ENCODE measurements at places on chromosomes 2 and 18. TPM values are rescaled to one million over a fixed set of nuclear protein-coding genes. Genes with fewer than 3 reads are reported as not detected.

Gene SERPINB12
- not detected for total RNA-seq

Gene CD8B2
- total RNA-seq, result not detected

Gene LINC00305
- not detected for total RNA-seq

Gene ELP2
- total RNA-seq, result 80.2 TPM

Gene PRSS56
- total RNA-seq, result not detected
